ENCODE measurements at places on chromosomes 5 and 9.

- DNase-seq = no peak
Observed at GRCh38 chr9:112288029-112288428, 45.4 kb downstream of the PTBP3 start.

DNA sequence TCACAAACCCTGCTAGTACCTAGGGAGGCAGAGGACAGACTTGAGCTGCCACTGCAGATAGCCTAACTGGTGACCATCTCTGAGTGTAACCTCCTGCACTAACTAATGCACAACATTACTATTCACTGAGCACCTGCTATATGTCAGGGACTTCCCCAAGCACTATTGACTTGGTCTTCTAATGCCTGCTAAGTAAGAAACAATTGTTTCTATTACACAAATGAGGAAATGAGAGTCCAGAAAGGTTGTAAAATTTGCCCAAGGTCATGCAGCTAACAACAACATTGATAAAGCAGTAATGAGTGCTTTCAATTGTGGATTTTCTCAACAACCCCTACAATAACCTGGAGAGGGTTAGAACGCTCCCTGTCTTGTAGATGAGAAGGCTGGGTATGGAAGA is 183.7 kb downstream of the ZNF462 start:
- DNase-seq = no peak

GRCh38 chr5:149317281-149318048 is 27.8 kb upstream of the GRPEL2 start:
- peak; percentile 65 for DNase-seq

GRCh38 chr5:94849324-94849723 is 230.9 kb downstream of the SLF1 start:
- DNase-seq = no peak

GRCh38 chr9:116074658-116075057 is 78.9 kb upstream of the PAPPA start:
- DNase-seq = peak; percentile 50

GRCh38 chr5:3197304-3198073 is 398.1 kb upstream of the IRX1 start:
- DNase-seq = peak; percentile 4

DNA sequence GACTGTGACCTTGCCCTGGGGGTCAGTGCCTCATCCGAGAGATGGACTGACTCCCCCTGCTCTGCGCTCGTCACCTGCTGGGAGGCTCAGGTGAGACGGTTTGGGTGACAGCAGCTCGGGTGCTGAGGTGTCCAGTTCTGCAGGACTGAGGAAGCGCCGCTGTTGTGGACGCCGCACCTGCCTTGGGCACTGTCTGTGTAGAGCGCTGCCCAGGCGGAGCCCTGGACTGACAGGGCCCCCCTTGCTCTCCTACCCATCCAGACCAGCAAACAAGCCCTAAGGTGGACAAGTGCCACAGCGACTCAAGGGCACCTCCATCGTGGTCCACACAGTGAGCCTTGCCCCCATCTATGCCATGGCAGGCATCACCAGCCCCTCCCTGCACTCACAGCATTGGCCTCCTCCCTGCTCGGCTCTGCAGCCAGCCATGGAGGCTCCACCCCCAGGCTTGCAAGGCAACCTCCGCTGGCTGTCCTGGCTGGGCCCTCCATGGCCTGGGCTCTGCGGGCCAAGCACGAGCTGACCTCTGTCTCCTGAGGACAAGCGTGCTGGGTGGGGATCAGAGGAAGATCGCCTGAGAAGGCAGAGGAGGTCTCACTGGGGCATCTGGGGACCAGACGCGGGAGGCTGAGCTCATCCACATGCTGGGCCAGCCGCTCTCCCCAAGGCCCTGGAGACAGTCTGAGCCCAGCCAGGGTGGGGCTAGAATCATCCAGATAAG is 87.1 kb upstream of the COL5A1 start:
- DNase-seq = peak; percentile 66

GRCh38 chr5:141821430-141821925 is 56.7 kb downstream of the PCDH1 start:
- peak; percentile 99 for DNase-seq

DNA sequence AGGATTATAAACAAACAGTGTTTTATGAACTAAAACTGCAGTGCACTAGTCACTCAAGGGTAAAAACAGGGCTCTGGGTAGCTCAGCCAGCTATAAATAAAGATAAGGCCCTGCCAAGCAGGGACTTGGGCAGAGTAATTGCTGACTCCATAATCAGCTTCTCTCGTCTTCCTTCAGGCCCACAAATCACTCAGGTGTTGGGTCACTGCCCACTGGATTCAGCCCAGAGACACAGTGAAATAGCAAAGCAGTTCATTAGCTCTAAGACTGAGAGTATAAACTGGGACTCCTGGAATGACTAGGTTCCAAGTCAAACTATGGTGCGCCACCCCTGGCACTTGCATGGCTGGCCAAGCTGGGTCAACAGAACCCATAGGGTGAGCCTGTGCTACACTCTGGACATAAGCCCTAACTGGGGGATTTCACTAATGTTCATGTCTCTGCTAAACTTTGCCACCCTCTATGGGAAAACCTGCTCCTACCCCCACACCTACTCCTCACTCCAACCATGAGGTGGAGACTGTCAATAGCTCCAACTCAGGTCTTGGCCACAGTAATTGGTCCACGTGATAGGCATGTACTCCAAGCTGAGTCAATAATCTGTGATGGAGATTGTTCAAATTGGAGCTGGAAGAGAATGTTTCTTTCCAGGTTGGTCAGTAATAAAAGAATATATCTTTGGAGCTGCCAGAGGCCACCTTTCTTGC is 158.5 kb downstream of the SLIT3 start:
- DNase-seq = no peak

DNA sequence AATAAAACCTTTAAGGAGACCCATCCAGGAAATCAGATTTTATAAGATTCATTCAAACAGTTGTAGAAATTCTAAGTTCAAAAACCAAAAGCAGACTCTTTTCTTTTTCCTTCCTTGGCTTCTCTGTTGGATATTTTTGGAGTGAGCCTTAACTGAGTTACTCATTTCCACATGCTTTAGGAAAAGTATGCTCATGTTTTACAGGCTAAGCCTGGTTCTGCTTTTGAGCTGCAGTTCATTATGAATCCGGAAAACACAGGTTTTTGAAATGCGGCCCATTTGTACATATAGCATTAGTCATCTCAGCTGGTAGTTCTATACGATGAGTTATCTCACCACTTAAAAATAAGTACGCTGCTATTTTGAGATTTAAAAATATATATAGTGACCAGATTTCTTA is 156.6 kb upstream of the DMRT1 start:
- peak; percentile 92 for DNase-seq

GRCh38 chr9:106745457-106745856 is 117.5 kb upstream of the ZNF462 start:
- DNase-seq = peak; percentile 45

- no peak for DNase-seq
Observed at GRCh38 chr5:151903243-151903653, 21.4 kb downstream of the GLRA1 start.

GRCh38 chr9:111106202-111106601 is 67.9 kb upstream of the LPAR1 start:
- DNase-seq = no peak

GRCh38 chr9:107158321-107158720 is 124.8 kb upstream of the RAD23B start:
- DNase-seq = peak; percentile 38

DNA sequence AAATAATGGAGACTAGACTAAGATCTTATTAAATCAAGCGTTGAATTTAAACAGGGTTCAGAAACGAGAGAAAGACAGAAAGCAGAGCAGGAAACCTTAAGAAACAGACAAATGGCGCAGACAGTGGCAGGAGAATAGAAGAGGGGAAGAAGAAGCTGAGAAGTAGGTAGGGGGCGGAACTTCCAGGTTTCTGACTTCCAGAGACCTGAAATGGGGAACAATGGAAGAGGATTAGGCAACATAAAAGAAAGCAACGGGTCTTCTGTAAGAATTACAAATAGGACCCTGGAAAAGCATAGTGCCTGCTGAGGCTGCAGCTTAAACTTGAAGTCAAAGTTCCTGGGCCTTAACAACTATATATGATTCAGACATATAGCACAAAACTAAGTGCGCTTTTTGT is 101.7 kb downstream of the BNC2 start:
- no peak for DNase-seq

GRCh38 chr9:122116040-122116439 is 22.9 kb upstream of the TTLL11 start:
- DNase-seq = no peak

- DNase-seq = no peak
Observed at GRCh38 chr9:122377241-122378164, 6.7 kb downstream of the PTGS1 start.

DNA sequence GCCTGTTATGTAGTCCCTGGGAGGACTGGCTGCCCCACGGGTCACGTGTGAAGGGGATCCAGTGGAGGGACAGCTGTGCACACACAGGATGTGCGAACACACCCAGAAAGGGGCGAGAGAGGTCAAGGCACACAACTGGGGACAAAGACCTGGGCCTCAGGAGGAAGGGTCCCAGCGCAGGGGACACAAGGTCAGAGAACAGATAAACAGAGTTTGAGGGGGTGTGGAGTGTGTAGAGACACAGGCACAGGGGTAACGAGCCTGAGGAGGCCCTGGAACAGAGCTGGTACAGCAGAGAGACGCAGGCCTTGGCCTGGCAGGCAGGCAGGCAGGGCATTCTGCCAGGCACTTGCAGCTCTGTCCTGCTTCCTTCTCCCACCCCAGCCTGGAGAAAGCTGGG is 14.8 kb upstream of the PSMD5 start:
- DNase-seq = no peak

- DNase-seq = no peak
Observed at GRCh38 chr5:95486191-95486590, 68.6 kb downstream of the SKIC3 start.

DNA sequence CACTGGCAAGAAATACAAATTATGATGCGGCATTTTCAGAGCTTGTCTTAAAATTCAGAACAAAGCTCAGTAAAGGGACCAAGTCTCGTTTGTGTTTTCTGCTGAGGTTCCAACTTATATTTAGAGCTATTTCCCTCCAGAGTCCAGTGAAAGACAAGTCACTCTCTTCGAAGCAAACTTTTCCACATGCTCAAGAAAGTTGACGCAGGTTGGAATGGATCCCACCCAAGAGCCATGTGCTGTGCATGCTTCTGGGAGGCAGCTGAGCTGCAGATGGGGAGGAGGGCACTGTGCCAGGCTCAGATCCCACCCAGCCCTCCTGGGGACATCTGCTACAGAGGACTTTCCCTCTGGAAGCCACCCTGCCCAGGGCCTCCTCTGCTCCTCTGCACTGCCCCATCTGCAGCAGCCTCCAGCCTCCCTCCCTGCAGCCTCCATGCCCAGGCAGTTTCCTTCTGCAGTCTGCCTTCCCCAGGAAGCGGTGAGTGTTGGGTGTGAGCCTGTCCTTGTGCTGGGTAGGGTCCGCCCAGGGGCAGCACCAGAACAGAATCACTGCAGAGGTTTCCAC is 75.3 kb downstream of the COL23A1 start:
- no peak for DNase-seq

- DNase-seq = no peak
Observed at GRCh38 chr9:22332202-22332601, 114.4 kb upstream of the DMRTA1 start.

GRCh38 chr5:36089989-36090388 is 23.3 kb upstream of the UGT3A2 start:
- peak; percentile 43 for DNase-seq

- no peak for DNase-seq
Observed at GRCh38 chr9:98367371-98367900, 112.0 kb upstream of the TBC1D2 start.

- DNase-seq = no peak
Observed at GRCh38 chr5:151688436-151688835, 1.7 kb upstream of the SPARC start.

DNA sequence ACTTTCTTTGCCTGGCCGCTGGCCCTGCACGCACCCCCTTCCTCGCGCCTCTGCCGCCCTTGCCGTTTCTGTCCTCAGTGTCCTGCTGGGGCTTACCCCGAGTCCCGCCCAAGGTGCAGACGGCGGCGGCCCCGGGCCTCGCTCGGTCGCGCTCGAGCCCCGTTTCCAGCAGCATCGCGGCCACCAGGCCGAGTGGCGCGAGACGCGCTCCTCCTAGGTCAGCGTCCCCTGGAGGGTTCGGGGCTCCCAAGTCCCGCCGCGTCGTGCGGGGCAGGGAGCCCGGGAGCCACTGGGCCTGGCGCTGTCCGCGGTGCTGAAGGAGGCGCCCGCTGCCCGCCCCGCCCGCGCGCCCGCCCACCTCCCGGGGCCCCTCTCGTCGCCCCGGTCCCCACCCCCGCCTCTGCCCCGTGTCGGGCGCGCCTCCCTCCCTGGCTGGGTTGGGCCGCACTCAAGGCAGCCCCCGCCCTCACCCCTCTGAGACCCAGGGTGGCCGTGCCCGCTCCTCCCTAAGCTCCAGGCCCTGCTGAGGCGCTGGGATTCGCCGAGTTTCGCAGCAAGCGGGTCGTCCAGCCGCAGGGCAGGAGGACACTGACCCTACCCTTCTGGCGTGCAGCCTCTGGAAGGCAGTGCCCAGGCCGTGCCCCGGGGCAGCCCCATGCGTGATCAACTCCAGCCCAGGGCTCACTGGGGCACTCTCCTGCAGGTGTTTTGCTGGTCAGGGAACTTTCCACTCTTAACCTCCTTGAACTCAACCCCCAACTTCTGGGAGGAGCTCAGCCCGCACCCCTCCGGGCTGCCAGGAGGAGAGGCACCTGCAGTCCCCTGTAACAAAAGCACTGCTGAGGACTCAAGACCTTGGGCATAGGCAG is at the start of gene LHX3:
LHX3 (minus strand) TSS at position 291 of the 869 bp plus-strand sequence; CDS start at position 175, 116 bp downstream.
- peak; percentile 27 for DNase-seq

DNA sequence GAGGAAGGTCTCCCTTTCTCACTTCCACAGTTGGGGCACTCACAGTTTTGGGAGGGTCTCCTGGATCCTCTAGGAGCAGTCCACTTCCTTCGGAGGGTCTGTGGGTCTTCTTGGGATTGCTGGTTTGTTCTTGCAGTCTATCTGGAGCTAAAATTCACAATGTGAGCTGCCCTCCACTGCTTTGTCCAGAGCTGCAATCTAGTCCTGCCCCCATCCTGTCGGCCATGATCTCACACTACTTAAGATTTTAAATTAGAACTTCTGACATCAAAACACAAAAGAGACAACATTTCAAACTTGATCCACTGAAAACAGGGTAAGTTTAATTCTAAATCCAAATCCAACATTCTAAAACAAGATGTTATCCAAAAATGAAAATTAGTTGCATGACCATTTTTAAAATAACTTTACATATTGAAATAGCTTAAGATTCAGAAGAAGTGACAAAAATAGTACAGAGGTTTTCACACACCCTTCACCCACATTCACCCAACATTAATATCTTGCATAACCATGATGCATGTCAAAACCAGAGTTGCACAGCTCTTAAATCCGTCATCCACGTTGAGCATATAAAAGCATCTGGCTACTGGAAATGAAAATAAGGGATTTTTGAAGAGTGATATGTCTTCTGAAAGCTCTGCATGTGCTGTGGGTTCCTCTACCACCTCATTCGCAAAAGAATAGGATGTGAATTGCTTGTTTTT is 113.7 kb upstream of the EPB41L4A start:
- DNase-seq = no peak

- no peak for DNase-seq
Observed at GRCh38 chr9:113963696-113964494, 87.8 kb downstream of the ZNF618 start.

- DNase-seq = no peak
Observed at GRCh38 chr9:69604568-69605219, 67.5 kb downstream of the APBA1 start.
